ENCODE measurements at places on chromosomes 2 and 18.

- no peak for DNase-seq
Observed at GRCh38 chr2:216903470-216903869, 43.6 kb upstream of the TNP1 start.

DNA sequence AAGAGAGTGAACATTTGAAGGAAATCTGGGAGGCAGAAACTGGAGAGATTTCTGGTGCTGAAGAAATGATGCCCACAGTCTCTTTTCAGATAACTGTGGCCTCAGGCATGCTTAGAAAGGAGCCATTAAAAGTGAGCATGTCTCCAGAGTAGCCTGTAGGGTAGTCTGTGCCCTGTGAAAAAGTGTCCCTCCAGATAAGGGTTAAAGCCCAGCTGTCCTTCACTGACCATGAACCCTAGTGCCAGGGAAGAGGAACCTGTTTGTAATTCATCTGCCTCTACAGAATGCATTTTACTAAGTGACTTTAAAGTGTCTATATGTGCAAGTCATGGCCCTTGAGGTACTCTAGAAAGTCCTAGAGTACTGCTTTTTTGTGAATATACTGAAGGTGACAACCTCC is 30.5 kb upstream of the EHBP1 start:
- no peak for DNase-seq

- no peak for DNase-seq
Observed at GRCh38 chr18:79527656-79528315, 132.1 kb downstream of the NFATC1 start.

DNA sequence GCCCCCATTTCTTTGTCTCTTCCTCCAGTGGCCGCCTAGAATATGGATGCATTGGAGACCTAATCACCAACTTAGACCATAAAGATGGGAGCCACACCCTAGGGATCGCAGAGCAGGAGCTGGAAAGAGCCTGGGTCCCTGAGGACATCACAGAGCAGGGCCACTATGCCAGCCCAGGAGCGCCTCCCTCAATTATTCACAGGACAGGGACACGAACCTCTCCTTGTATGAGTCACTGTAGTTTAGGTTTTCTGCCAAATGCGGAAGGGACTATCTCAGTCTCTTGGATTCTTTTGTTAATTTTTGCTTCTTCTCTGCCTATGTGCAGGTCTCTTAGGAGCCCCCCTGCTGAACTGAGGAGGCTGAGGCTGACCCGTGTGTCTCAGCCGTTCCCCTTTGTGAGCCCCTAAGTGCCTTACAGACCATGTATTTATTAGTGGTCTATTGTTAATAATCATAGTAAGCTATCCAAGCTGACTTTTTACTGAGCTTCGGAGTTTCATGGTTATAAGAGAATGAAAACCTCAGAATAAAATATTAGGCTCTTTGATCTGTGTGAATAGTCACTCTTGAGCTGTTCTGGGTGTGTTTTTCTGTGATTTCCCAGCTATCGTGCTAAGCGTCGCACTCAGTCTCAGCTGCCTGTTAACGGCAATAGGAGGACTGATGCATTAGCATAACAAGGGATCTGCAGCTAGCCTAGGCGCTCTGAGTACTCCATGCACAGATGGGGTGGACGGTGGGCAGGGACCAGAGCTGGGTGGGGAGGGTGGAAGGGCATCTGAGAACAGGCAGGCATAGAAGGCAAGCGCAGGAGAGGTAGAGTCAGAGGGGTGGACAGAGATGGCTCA is 12.7 kb upstream of the PTPN4 start:
- DNase-seq = no peak

DNA sequence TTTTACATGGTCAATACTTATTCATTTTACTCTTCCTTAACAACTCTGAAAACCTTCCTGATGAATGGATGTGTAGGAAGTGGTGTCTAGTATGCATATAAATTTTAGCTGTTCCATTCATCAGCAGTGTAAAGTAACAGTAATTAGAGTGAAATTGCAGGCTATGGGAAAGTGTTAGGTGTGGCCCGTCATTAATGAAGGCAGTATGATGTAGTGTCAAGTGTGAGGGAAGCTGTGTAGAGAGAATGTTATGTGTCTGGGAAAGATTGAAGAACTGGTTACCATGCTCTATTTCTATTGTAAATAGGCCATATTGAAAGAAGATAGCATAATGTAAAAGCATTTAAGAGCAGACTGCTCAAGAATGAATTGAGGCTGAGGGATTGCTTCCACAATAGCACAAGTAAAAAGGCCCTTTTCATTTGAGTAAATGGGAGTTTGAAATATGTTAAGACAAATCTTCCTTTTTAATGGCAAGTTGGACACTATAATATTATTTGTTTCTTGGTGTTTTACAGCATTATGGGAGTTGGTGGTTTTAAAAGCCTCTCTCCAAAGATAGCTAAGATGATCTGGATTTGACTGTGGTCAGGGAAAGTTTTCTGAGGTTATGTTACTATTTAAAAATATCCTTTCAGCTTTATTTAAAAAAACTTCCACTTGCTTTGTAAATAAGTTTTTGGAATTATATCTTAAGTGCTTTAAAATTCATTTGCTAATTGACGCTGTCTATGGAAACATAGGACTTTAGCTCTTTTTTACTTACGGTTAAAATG is 401.0 kb upstream of the ZEB2 start:
- no peak for DNase-seq

DNA sequence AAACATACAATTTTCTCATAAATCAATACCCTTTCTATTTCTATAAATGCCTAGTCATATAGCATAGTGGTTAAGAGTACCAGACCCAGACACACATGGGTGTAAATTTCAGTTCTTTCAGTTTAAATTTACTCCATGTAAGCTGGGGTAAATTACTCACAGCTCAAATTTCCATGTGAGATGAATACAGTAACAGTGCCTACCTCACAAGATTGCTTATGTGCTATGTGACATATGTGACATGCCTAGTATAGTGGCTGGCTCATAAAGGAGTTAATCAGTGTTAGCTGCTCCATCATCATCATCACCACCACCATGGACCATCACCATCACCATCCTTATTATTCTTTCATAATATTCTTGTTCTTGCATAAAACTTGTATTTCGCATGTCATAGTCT is 61.6 kb upstream of the CD302 start:
- no peak for DNase-seq

DNA sequence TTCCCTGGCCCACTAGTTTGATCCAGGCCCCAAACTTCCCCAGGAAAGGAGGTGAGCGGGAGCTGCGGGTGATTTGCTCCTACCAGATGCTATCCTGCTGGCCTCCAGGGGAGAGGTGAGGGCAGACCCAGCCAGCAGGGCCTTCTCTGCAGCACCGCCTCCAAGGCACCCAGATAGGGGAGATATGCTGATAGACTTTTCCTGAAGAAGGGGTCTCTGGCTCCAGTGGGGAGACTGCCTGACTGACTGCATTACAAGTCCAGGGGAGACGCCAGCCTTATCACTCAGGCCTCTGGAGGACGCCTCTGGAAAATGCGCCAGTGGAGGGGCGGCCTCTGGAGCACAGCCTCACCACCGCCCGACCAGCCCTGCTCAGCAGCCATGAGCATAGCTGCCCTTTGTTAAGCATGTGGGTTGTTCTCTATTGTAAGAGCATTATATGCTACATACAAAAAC is 60.6 kb upstream of the SMAD7 start:
- DNase-seq = no peak

- DNase-seq = no peak
Observed at GRCh38 chr2:124668161-124668560, 643.1 kb downstream of the CNTNAP5 start.

DNA sequence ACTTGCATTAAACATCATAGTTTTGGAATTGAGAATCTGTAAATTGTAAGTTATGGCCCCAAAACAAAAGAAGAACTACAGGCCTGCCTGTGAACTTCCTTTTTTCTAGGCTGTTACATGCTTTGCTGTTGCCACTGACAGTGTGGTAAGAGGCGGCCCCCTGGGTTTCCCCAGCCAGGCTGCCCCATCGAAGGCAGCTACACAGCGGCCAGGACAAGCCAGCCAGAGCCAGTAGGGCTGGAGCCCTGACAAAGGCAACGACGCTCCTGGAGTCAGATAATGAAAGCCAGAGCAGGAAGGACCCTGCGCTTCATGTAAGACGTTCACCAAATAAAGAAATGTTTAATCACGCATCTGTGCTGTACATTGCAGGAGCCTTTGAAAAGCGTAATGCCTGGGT is 55.0 kb downstream of the ANKRD44 start:
- no peak for DNase-seq

GRCh38 chr2:101580528-101580927 is 105.6 kb upstream of the RFX8 start:
- no peak for DNase-seq

DNA sequence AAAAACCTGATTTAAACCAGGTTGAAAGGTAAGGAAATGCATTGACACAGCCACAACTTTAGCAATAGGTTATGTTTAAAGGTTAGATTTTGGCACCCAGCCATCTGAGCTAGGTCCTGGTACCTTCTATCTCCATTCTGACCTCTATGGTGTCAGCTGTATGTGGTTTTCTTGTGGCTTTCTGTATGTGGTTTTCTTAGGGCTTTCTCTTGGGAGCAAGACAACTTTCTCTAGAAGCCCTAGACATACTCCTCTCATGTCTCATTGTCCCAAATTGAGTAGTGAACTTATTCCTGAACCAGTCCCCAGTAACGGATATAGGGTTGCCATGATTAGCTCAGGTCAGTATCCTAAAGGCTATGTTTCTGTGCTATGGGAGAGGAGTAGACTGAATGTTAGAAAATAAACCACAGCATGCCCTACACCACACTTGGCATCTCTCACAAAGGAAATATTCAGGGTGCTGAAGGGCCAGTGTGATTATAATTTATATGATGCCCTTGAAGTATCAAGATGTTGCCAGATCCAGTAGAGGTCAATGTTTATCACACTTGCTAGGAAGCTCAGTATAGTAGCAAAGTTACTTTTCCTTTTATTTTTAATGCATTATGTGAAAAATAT is 176.1 kb downstream of the CAPN13 start:
- no peak for DNase-seq

DNA sequence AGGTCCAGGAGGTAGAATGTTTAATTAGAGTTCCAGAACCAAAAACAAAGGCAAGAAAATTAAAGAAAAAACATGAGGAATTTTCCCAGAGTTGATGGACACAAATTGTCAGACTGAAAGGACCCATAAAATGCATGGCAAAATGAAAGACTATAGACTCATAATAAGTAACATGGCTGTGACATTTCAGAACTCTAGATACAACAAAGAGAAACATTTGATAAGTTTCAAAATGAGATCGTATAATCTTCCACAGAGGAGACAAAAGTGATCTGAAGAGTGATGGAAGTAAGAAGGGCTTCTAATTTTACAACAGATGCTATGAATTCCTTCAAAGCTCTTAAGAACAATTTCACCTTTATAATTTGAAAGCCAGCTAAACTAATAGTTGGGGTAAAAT is 20.4 kb downstream of the ORC4 start:
- no peak for DNase-seq

DNA sequence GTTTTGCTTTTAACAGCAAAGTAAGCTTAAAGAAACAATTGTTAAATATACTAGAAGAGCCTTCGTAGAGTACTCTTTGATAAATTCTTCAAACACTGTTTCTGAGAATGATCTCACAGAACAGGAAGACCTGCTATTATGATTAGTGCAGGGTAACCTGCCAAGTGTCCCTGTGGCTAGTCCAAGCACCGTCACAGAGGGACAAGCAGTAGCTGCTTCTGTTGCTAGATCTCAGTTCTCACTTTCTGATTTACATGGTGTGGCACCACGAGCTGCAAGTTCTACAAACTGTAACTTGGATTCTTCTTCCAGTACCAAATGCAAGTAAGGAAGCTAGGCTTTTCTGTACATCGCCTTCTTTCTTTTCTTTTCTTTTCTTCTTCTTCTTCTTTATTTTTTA is 121.5 kb downstream of the PIEZO2 start:
- no peak for DNase-seq

- DNase-seq = no peak
Observed at GRCh38 chr2:163417596-163418337, 318.0 kb downstream of the FIGN start.

DNA sequence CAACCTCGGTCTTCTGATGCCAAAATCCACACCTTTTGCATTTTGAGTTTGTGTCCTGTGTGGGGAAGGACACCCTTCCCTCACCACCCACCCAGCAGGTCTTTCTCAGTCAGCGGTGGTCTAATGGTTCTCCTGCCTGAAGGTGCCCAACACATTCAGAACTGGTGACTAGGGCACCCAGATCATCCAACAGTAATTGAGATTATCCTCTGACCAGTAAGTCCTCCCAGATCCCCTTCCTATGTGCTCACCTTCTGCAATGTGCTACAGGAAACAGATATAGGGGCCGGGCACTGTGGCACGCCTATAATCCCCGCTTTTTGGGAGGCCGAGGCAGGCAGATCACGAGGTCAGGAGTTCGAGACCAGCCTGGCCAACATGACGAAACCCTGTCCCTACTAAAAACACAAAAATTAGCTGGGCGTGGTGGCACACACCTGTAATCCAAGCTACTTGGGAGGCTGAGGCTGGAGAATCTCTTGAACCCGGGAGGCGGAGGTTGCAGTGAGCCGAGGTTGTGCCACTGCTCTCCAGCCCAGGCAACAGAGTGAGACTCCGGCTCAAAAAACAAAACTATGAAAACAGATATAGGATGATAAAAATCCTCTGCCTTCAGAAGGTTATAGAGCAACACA is 56.2 kb downstream of the REEP1 start:
- no peak for DNase-seq

GRCh38 chr2:158995677-158996049 is 27.2 kb downstream of the TANC1 start:
- DNase-seq = no peak

GRCh38 chr18:77708826-77709506 is 459.3 kb downstream of the GALR1 start:
- no peak for DNase-seq

- no peak for DNase-seq
Observed at GRCh38 chr2:164843346-164843911, 1.8 kb upstream of the COBLL1 start.

DNA sequence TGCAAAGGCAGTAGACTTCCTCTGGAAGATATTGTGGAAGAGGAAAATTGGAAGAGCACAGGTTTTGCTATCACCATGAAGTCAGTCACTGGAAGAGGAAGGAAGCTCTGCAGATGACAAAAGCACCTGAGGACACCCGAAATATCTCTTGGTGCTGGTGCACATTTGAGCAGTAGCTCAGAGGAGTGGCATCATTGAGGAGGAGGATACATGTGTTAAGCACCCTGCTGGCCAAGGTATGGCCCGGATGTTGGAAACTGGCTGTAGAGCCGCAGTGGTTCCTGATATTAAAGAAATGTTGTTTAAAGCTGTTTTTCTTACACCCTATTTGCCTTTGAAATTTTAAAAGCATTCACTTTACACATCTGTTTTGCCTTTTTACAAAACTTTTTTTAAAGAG is 32.7 kb upstream of the SCYGR2 start:
- DNase-seq = no peak

- no peak for DNase-seq
Observed at GRCh38 chr2:121532894-121533293, 2.2 kb downstream of the RNU4ATAC start.
